ENCODE measurements at places on chromosomes 16 and 17. TPM values are rescaled to one million over a fixed set of nuclear protein-coding genes. Genes with fewer than 3 reads are reported as not detected.

The CHST4 gene
- total RNA-seq: not detected

The MT4 gene
- total RNA-seq: 46.1 TPM

The TP53TG3B gene
- not detected for total RNA-seq

DNA sequence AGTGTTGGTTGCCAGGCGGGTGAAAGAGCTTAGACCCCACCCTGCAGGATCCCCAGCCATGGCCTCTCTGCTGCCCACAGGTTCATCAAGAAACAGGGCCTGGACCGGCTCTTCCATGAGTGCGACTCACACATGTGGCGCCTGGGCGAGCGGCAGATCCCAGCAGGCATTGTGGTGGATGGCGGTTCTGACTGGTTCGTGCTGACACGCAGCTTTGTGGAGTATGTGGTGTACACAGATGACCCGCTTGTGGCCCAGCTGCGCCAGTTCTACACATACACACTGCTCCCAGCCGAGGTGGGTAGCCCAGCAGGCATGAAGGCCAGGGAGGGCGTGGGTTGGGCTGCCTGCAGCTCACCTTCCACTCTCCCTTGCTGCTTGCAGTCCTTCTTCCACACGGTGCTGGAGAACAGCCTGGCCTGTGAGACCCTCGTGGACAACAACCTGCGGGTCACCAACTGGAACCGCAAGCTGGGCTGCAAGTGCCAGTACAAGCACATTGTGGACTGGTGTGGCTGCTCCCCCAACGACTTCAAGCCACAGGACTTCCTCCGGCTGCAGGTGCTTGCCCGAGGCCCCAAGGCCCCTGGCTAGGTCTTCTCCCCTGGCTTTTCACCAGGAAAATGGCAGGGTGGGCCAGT, 9.9 kb downstream of the XYLT2 start:
- no peak for DNase-seq

DNA sequence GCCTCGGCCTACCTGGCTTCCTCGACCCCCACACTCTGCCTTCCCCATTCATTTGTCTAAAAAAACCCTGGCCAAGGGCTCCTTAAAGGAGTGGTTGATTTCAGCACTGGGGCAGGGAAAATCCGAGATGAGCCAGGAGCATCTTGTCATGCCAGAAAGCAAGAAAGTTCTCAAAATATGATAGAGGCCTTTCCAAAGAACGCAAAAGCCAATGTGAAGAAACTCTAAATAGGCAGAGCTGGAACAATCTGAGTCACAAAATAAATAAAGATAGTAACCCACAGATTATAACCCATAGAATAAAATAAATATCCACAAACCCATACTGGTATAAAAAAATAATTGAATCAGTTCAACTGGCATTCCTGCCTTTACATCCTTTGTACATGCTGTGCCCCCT, 192.3 kb upstream of the SALL1 start:
- no peak for DNase-seq

GRCh38 chr17:63631062-63631461, 8.8 kb downstream of the MAP3K3 start:
- no peak for DNase-seq

GRCh38 chr17:67515490-67516083, 138.5 kb downstream of the PITPNC1 start:
- no peak for DNase-seq

- DNase-seq: no peak
Observed at GRCh38 chr16:17076092-17076754, 394.5 kb downstream of the XYLT1 start.

Data from lower leg skin (tissue), 4 donors.